GM23248 (cell line): ENCODE measurements at places on chromosomes 1 and 21. TPM values are rescaled to one million over a fixed set of nuclear protein-coding genes. Genes with fewer than 3 reads are reported as not detected.
A peak's percentile ranks its signal among the peaks of the same experiment; 100 is the strongest.

Gene SPATA46
- not detected in 2 replicates for total RNA-seq

Gene PHTF1
- total RNA-seq, result 17.3 and 18.2 TPM in 2 replicates

Gene AADACL3
- not detected in 2 replicates for total RNA-seq

- H3K4me1 ChIP-seq, result 0 out of 2 replicates have a peak, but pooled peaks cover 7% of the 10 kb centered on the region
- no peaks in the 10 kb centered on the region for H3K27me3 ChIP-seq
- DNase-seq, result no peak
- H3K4me3 ChIP-seq, result no peak overlapping the region
- no peaks in the 10 kb centered on the region for H3K36me3 ChIP-seq
These were observed 182.8 kb downstream of the LMO4 start for GRCh38 chr1:87511449-87511848.

GRCh38 chr1:59041646-59042277 is 255.1 kb upstream of the FGGY start:
- H3K27me3 ChIP-seq, result no peaks in the 10 kb centered on the region
- peak; percentile 32 for DNase-seq
- H3K36me3 ChIP-seq, result no peaks in the 10 kb centered on the region
- H3K4me3 ChIP-seq, result no peak overlapping the region
- H3K4me1 ChIP-seq, result peaks cover 49% of the 10 kb centered on the region

- DNase-seq, result no peak
- H3K4me3 ChIP-seq, result no peak overlapping the region
These were observed 27.8 kb downstream of the RHCE start for GRCh38 chr1:25392841-25393240.

DNA sequence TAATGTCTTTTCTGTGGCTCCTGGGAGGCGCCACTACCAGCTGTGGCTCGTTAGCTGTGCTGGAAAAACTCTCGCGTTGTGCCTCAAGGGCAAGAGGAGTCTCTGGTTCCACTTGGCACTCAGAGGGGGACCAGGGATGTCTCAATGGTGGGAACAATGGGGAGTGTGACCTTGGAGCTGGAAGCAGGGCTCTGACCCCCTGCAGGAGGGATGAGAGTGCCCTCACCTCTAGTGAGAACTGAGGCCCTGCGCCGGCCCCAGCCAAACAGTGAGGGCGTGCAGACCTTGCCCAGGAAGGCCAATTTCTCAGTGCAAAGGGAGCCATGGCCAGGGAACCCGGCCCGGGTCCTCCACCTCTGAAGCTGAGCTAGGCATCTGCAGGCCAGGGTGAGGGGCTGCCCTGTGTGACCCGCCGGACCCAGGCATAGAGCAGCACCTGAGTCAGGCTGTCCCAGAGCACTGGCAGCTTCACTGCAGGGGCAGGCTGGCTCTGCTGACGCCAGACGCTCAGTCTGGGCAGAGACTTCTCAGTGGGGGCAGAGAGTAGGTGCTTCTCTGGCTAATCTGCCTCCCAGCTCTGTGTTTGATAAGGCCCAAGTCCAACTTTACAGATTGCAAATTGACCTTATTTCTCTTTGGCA is 1.8 kb downstream of the RD3 start:
- H3K4me3 ChIP-seq, result no peak overlapping the region
- H3K4me1 ChIP-seq, result no peaks in the 10 kb centered on the region
- no peaks in the 10 kb centered on the region for H3K36me3 ChIP-seq
- no peak overlapping the region for H3K27ac ChIP-seq
- no peak for DNase-seq

Gene ADCY10
- 0.11 TPM in 1 of 2 replicates, not detected in the other for total RNA-seq

DNA sequence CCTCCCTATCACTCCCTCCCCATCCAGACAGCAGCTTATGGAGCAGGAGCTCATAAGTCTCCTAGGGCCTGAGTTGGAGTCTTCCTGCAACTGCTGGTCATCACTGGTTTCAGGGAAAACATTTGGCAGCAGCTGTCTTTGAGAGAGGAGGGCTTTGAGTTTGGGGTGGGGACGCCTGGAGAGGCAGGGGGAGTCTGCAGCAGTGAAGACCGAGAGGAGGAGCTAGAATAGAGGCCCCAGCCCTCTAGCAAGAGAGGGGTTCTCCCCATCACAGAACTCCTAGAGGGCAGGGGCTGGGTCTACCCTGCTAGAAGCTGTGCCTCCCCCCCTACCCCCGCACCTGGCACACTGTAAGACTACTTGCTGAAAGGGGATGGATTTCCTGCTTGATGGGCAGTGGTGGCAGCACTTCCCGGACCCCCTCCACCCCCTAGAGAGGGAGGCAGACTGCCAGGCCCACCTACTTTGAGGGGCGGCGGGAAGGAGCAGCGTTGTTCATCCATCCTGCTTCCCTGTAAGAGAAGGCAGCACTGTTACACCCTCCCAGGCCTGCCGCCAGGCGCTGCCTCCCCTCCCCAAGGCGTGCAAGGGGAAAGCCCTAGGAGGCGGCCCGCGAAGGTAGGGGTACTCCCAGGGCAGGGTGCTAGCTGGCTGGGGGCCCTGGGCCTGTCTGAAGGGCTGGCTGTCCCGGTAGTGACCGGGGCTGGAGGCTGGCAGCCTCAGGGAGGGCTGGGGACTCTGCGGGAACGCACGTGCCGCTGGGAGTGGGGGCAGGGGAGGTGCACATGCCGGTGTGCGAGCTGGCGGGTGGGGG is 50.4 kb downstream of the RAP1GAP start:
- no peaks in the 10 kb centered on the region for H3K4me1 ChIP-seq
- H3K36me3 ChIP-seq, result no peaks in the 10 kb centered on the region
- peak; percentile 8 for DNase-seq
- H3K27ac ChIP-seq, result no peak overlapping the region
- H3K4me3 ChIP-seq, result no peak overlapping the region

- no peaks in the 10 kb centered on the region for H3K36me3 ChIP-seq
- peak overlapping the region; percentile 29; the same call in 1 of the 2 replicates for H3K4me3 ChIP-seq
- H3K4me1 ChIP-seq, result peaks cover 38% of the 10 kb centered on the region
- H3K27ac ChIP-seq, result peak overlapping the region; percentile 60
- no peaks in the 10 kb centered on the region for H3K27me3 ChIP-seq
These were observed 219.8 kb upstream of the DUSP10 start for GRCh38 chr1:221961532-221962292.

Gene OR2L3
- not detected in 2 replicates for total RNA-seq

Gene ZSCAN20
- 4.6 and 9.5 TPM in 2 replicates for total RNA-seq

GRCh38 chr1:59361766-59362165 is 64.9 kb downstream of the FGGY start:
- H3K4me3 ChIP-seq, result no peak overlapping the region
- no peaks in the 10 kb centered on the region for H3K27me3 ChIP-seq
- H3K27ac ChIP-seq, result no peak overlapping the region
- peaks cover 30% of the 10 kb centered on the region for H3K4me1 ChIP-seq

- peaks cover 19% of the 10 kb centered on the region for H3K4me1 ChIP-seq
- H3K36me3 ChIP-seq, result no peaks in the 10 kb centered on the region
- no peaks in the 10 kb centered on the region for H3K27me3 ChIP-seq
These were observed 556.5 kb downstream of the PTBP2 start for GRCh38 chr1:97277891-97278654.

- H3K27me3 ChIP-seq, result peaks cover 31% of the 10 kb centered on the region
- H3K36me3 ChIP-seq, result no peaks in the 10 kb centered on the region
- no peaks in the 10 kb centered on the region for H3K4me1 ChIP-seq
- H3K27ac ChIP-seq, result no peak overlapping the region
These were observed 75.1 kb upstream of the PTGFRN start for GRCh38 chr1:116834595-116834994.

- peak; percentile 95 for DNase-seq
- peak within 1 kb of the TSS; percentile 83 for H3K4me3 ChIP-seq
- H3K27ac ChIP-seq, result peak within 1 kb of the TSS; percentile 71
- H3K4me1 ChIP-seq, result peaks cover 16% of the 10 kb centered on the region
- H3K36me3 ChIP-seq, result no peaks in the 10 kb centered on the region
These were observed at the start of gene ADGRL2 for GRCh38 chr1:81800695-81801650. Gene ADGRL2, plus strand, starts transcription at chr1:81800934. Its CDS starts 36,051 bp downstream, at chr1:81836985.

DNA sequence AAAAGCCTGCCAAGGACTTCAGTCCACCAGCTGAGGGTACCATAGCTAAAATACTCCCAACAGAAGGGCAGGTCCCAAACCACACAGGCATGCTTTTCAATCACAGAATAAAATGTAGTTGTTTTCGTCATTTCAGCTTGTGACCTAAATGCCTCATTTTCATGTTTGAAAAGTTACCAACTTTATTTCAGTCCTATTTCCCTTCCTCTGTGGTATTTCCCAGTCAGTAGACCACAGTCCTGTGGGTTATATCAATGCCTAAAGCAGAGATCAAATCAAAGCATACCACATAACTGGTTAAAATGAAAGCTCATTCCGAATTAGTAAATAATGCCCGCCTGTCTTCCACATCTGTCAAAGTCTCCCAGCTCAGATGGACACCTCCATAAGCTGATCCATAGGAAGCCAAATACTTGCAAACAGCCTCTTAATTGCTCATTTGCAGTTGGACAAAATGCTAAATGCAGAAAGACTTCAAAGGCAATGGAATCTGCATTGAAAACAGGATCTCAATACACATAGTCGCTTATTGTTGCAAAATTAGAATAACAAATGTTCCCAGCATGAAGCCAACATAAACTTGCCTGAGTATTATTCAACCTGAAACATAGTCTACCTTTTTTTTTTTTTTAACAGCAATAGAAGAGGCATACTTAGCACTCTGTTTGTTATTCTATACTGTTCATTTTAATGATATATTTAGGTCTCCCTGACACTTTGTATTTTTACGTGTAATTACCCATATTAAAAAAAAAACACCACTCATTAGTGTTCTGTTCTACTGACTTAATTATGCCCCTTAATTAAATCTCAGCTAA is 53.9 kb downstream of the NR5A2 start:
- no peaks in the 10 kb centered on the region for H3K27me3 ChIP-seq
- no peak overlapping the region for H3K27ac ChIP-seq
- no peaks in the 10 kb centered on the region for H3K36me3 ChIP-seq
- no peak overlapping the region for H3K4me3 ChIP-seq

- peak overlapping the region; percentile 60 for H3K27ac ChIP-seq
- peak; percentile 67 for DNase-seq
These were observed 391 bp upstream of the KIAA1614 start for GRCh38 chr1:180912211-180912800.

GRCh38 chr1:174946031-174946430 is 53.7 kb upstream of the CACYBP start:
- no peak for DNase-seq
- H3K27me3 ChIP-seq, result no peaks in the 10 kb centered on the region
- H3K36me3 ChIP-seq, result no peaks in the 10 kb centered on the region
- H3K27ac ChIP-seq, result no peak overlapping the region

Gene SLAMF8
- not detected in 2 replicates for total RNA-seq

Gene ZNF695
- 0.51 and 1.2 TPM in 2 replicates for total RNA-seq

GRCh38 chr1:201277441-201277840 is 5.9 kb upstream of the PKP1 start:
- H3K27me3 ChIP-seq, result no peaks in the 10 kb centered on the region
- no peak for DNase-seq

GRCh38 chr1:36789535-36789934 is 244.8 kb downstream of the GRIK3 start:
- H3K4me3 ChIP-seq, result no peak overlapping the region
- no peaks in the 10 kb centered on the region for H3K27me3 ChIP-seq
- H3K4me1 ChIP-seq, result no peaks in the 10 kb centered on the region
- no peak overlapping the region for H3K27ac ChIP-seq

- no peak overlapping the region for H3K27ac ChIP-seq
- H3K36me3 ChIP-seq, result no peaks in the 10 kb centered on the region
- no peak for DNase-seq
- H3K4me1 ChIP-seq, result peaks cover 16% of the 10 kb centered on the region
These were observed 90.5 kb downstream of the ADARB1 start for GRCh38 chr21:45164838-45165237.

GRCh38 chr1:221993444-221993948 is 251.6 kb upstream of the DUSP10 start:
- no peak for DNase-seq
- H3K27me3 ChIP-seq, result no peaks in the 10 kb centered on the region
- H3K27ac ChIP-seq, result peak overlapping the region; percentile 81
- H3K4me1 ChIP-seq, result peaks cover 62% of the 10 kb centered on the region

GRCh38 chr1:92167151-92167550 is 50.6 kb upstream of the C1orf146 start:
- no peak overlapping the region for H3K4me3 ChIP-seq
- DNase-seq, result no peak
- H3K27me3 ChIP-seq, result no peaks in the 10 kb centered on the region
- H3K36me3 ChIP-seq, result no peaks in the 10 kb centered on the region
- no peak overlapping the region for H3K27ac ChIP-seq
- H3K4me1 ChIP-seq, result no peaks in the 10 kb centered on the region

DNA sequence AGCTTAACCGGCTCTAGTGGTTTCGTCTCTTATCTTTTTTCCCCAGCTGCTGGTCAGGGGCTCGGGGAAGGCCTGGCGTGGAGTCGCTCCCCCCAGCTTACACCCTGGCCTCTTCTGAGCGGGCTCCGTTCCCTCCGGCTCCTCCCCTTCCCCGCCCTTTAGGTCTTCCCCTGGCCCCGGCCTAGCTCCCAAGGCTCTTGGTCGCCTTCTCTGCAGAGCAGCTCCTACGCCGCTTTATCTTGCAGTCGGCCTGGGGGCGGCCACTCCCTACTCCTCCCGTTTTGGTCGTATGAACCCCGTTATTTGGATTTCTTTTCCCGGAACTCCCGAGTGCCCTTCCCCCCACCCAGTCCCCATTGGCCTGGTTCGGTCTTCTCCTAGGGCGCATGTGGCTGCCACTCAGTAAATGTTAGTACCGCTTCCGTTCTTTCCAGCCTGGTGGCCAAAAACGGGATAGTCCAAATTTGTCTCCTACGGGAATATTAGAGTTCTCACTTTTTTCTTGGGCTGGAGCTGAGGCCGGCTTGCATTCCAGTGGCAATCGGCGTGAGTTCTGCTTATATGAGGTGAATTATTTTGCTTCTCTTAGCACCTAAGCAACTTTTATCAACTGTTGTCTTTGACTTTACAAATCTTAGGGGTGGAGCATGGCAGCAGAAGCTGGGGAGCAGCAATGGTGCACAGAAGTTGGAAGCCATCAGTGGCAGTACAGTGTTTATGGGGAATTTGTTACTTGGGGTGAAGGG is 467 bp downstream of the THRAP3 start:
- peaks cover 17% of the 10 kb centered on the region for H3K4me1 ChIP-seq
- H3K36me3 ChIP-seq, result 0 out of 2 replicates have a peak, but pooled peaks cover 4% of the 10 kb centered on the region
- H3K4me3 ChIP-seq, result peak overlapping the region; percentile 98
- H3K27me3 ChIP-seq, result no peaks in the 10 kb centered on the region
- H3K27ac ChIP-seq, result peak overlapping the region; percentile 95

GRCh38 chr1:9689971-9690381 is 38.4 kb downstream of the PIK3CD start:
- H3K27me3 ChIP-seq, result no peaks in the 10 kb centered on the region
- peak overlapping the region; percentile 76 for H3K4me3 ChIP-seq
- no peaks in the 10 kb centered on the region for H3K36me3 ChIP-seq

GRCh38 chr1:215054266-215054665 is 28.3 kb upstream of the KCNK2 start:
- no peak for DNase-seq
- H3K27ac ChIP-seq, result no peak overlapping the region
- peaks cover 6% of the 10 kb centered on the region; the same call in 1 of the 2 replicates for H3K36me3 ChIP-seq
- no peak overlapping the region for H3K4me3 ChIP-seq

Gene FCRL4
- total RNA-seq, result not detected in 2 replicates

Gene NPR1
- total RNA-seq, result 0.25 TPM in 1 of 2 replicates, not detected in the other

GRCh38 chr1:27527223-27527889 is 37.4 kb upstream of the WASF2 start:
- H3K36me3 ChIP-seq, result no peaks in the 10 kb centered on the region
- DNase-seq, result no peak
- peaks cover 32% of the 10 kb centered on the region for H3K4me1 ChIP-seq
- no peak overlapping the region for H3K27ac ChIP-seq

Gene PTGER3
- 0.63 and 0.97 TPM in 2 replicates for total RNA-seq
